T-helper 22 cell (primary cell): ENCODE measurements at places on chromosomes 1 and 21.

- no peak for DNase-seq
Measured at GRCh38 chr1:50967416-50968157, 2.5 kb upstream of the CDKN2C start.

DNA sequence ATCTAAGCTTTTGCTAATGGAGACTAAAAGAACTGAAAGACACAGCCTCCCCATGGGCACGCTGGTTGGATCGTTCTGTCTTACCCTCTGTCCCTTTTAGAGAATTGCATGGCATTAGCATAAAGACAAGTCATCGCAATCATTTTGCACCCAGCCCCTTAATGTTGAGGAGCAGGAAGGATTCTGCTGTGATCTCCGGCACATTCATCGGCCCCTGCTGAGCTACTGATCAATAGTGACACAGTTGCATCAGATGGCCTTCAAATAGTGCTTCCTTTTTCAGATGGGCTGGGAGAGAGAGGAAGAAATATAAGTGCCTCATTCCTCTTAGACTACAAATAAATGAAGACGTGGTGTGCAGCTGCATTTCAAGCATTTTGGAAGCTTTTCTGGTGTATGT is 75.4 kb downstream of the NOS1AP start:
- DNase-seq, result no peak

- no peak for DNase-seq
Measured at GRCh38 chr1:151936653-151937052, 27.3 kb upstream of the THEM4 start.

- no peak for DNase-seq
Measured at GRCh38 chr1:75396745-75397144, 214.2 kb downstream of the SLC44A5 start.

DNA sequence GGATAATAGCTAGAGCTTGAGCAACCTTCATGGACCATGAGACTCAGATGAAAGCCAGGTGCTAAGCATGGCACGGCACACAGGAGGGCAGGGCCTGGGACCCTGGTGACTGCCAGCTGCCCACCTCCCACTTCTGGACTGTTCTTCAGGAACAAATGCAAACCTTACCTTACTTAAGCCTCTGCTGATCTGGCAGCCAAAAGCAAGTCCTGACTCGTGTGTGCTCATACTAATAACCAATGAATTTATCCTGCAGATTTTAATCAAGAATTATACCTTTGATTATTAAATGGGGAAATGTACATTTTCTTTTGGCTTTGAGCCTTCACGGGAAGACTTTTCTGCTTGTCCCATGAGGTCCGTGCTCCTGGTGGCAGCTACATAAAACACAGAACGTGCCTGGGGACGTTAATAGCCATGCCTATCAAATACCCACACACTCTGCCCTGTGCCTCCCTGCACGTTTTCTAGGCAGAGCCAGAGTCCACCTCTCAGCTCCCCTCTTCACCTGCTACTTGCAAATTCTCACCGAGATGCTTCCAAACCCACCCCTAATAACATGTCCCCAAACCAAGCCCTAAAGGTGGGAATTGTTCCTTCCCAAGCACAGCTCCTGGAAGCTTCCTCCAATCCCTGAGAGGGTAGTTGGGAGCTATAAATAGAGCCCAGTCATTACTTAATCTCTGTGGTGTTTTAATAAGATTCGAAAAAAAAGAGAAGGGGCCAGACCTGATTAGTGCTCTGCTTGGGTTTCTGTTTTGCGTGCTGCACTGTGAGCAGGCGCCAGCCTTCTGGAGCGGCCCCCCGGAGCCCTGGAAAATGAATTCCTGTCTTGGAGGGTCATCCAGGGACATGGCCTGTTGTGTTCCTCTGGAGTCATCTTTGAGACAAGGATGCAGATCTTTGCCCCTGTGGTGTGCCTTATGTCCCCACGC is 33.5 kb downstream of the SLC1A7 start:
- DNase-seq, result no peak

- no peak for DNase-seq
Measured at GRCh38 chr1:44240802-44241671, 27.8 kb downstream of the DMAP1 start.

DNA sequence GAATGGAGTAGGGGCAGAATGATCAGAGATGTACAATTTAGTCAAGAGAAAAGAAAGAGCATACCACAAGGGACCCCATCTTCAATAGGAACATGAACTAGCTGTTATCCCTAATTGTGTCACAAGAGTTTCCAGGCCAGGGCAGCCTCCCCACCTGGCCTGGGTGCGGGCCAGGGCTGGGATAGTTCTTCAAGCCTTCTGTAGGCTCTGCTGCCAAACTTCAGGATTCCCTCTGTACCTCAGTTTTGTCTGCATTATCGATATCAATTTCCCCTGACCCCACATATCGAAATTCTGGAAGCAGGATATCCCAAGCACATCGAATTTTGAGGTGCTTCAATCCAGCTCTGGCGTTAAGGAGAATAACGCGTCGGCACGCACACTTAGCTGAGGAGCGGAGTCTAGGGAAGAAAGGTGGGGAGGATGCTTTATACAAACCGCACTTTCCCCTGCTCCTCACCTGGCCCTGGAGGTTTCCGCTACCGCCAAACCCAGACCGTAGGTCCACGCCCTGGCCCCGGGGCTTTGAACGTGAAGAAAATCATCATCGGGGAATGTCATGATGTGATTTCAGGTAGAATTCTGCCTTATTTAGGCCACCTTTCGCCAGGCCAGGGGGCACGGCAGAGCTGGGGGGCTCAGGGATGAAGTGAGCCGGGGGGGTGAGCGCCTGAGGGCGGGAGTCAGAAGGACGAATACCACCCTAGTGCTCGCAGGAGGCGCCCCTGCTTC is 7.4 kb downstream of the HLX start:
- DNase-seq, result no peak

- no peak for DNase-seq
Measured at GRCh38 chr1:31505911-31506497, 70.3 kb upstream of the TINAGL1 start.

DNA sequence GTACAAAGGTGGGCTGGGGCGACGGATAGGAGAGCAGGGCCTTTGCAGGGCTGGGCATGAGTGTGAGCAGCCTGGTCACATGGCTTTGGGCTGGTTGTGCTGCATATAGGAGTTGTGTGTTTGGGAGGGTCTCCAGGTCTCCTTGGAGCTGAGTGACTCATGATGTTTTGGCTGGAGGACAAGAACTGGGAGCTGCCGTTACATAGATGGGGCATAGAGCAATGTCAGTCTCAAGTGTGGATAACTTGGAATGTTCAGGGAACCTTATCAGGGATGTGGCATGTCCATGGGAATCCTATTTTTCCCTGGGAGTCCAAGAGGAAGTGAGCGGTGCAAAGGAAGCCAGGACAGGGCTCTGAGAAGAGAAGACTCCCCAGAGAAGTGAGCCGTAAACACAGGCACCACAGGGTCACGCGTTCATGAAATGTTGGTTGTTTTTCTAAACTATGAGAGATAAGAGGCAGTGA is 136.4 kb upstream of the KCNE2 start:
- no peak for DNase-seq

GRCh38 chr1:113243529-113243928 is 146.8 kb upstream of the MAGI3 start:
- DNase-seq, result no peak

- no peak for DNase-seq
Measured at GRCh38 chr21:34796518-34797200, 127.9 kb downstream of the CLIC6 start.

GRCh38 chr21:16932314-16932713 is 580.5 kb upstream of the CXADR start:
- DNase-seq, result no peak

- DNase-seq, result no peak
Measured at GRCh38 chr1:87046951-87047350, 132.5 kb downstream of the HS2ST1 start.
